ENCODE measurements at places on chromosomes 7 and 10.

GRCh38 chr10:90751107-90751997, 106.5 kb downstream of the HTR7 start:
- peak; percentile 9 for DNase-seq

- DNase-seq = no peak
Measured at GRCh38 chr10:60795465-60796202, 17.4 kb downstream of the CDK1 start.

DNA sequence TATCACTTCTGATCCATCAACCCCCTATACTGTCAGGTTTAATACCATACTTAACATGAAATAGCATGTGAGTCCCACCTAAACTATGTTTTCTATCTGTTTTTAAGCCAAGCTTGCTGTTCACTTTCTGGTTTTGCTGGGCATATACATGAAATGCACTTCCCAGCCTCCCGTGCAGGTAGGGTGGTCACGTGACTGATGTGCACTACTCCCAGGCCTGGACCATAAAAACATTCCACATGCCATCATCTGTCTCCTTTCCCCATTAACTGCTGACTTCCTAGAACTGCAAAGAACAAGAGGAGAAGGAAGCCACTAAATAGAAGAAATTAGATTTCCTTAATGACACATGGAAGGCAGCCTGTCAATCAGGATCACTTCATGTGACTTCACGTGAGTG, 40.1 kb upstream of the CALD1 start:
- no peak for DNase-seq

GRCh38 chr7:79341902-79342301, 111.6 kb downstream of the MAGI2 start:
- DNase-seq = no peak

GRCh38 chr7:42283553-42283952, 46.5 kb upstream of the GLI3 start:
- no peak for DNase-seq

GRCh38 chr7:1912593-1913465, 242.8 kb downstream of the ELFN1 start:
- no peak for DNase-seq

- no peak for DNase-seq
Measured at GRCh38 chr7:128809363-128809762, 17.6 kb downstream of the CCDC136 start.

DNA sequence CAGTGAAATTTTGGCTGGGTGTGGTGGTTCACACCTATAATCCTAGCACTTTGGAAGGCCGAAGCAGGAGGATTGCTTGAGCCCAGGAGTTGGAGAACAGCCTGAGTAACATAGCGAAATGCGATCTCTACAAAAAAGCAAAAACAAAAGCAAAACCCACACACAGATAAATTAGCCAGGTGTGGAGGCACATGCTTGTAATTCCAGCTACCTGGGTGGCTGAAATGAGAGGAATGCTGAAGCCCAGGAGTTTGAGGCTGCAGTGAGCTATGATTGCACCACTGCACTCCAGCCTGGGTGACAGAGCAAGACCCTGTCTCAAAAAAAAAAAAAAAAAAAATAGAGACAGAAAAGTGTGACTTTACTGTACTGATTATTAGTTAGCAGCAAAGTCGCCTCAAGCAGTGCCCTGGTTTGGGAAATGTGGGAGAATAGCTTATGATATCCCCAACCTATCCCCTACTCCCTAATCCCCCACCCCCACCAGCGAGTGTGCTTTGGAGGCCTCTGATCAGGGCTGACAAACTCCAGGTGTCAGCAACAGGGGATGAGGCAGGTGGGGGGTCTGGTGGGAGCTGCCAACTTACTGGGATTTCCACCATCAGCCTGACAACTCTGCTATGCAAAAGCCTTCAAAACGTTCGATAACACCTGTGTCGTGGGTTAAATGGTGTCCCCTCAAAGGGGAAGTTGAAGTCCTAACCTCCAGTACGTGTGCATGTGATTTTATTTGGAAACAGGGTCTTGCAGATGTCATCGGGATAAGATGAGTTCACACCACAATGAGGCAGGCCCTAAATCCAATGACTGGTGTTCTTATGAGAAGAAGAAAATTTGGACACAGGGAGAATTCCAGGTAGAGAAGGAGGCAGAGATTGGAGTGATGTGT, 124.7 kb upstream of the SDK1 start:
- DNase-seq = no peak

DNA sequence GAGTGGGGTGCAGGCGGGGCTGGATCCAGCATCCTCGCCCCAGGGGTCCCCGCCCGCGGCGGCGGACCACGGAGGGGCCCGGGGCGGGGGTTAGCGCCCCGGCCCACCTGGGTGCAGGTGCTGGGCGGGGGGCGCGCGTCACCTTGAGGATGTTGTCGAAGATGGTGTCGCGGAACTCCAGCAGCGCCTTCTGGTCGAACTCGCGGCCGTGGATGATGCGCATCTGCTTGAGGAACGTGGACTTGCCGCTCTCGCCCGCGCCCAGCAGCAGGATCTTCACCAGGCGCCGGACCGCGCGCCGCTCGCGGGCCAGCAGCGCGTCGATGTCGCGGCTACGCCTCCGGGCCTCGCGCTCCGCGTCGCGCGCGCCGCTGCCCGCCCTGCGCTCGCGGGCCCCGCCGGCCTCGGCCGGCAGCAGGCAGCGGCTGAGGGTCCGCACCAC, 376 bp downstream of the GNA12 start:
- DNase-seq = no peak

DNA sequence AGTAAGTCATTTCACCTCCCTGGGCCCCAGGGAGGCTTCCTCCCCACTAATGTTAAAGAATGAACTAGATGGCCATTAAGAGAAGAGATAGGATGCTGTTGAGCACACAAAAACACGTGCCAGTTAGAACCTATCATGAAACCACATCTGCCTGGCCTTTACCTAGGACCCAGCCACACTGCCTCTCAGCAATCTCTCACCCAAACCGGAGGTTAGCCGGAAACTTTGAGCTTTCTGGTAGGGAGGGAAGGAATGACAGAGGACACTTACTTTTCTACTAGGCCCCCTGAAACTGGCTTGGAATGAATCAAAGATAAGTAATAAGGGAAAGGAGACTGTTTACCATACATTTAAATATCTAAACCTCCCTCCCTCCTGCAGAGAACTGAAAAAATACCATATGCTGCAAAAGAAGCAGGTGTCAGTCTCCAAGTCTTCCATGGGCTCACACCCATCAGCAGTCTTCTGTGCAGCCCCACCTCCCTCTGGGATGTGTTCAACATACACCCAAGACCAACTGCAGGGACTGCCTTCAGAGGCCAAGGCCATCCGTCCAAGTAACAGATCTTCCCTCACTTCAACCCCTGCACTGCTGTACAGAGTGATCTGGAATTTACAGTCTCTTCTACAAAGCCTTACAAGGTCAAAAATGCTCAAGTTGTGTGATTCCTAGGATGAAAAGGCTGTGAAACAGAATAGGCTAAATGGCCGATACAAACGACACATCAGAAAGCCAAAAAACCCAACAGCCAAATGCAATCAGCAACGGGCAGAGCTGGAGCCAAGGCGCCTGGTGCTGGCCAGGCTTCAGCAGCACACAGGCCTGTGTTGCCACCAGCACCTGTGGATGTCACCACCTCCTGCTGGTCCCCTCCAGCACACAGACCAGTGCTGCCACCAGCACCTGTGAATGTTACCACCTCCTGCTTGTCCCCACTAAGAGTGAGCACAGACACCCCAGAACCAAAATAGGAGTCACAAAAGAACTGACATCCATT, 42.4 kb downstream of the SORBS1 start:
- DNase-seq = no peak

GRCh38 chr7:156204820-156205219, 392.6 kb upstream of the SHH start:
- no peak for DNase-seq

DNA sequence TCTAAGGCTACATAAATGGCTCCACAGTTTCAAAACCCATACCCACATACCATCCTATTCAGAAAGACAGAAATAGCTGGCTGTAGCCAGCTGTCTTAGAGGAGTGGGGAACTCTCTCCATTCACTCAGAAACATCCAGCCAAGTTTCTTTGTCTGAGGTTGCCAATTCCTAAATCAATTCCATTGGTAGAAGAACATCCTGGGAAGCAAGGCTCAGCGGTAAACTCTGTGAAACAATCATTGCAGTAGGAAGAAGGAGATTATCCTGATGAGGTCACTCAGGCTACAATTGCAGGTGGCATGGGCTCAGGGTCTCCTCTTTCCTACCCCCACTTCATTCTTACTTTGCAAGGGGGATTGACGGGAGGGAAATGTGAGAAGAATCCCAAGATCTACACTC, 154.0 kb downstream of the ETV1 start:
- DNase-seq = no peak

DNA sequence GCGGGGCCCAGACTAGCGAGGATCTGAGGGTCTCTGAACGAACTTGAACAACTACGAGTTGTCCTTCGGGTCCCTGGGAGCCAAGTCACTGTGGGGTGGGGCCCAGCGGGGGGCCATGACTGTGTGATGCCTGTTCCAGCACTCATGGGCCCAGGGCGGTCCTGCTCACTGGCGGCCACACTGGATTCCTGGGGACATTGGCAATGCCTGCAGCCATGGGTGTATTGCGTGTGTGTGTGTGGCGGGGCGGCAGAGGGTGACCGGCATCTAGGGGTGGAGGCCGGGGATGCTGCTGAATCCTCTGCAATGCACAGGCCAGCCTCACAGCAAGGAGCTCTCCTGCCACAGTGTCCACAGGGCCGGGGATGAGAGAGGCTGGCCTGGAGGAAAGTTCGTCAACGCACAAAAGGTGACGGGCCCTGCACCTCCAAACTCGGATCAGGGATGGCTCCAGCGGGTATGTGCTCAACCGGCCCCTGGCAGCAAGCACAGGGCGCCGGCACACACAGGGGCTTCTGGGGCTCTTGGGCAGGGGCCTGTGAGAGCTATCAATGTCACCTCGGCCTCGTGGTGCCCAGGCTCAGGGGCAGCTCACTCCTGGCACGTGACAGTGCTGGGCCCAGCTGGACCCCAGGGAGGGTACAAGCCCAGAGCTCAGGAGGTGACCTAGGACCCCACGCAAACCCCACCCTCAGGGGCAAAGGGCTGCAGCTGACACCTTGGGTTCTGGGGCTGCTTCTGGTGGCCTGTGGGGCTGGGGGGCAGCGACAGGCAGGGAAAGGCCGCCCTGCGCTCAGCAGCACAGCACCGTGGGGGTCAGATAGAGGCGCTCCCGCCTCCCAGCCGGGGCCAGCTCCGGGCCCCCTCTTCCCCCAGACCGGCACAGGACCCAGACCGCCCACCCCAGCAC, 27.9 kb downstream of the PAPOLB start:
- no peak for DNase-seq

DNA sequence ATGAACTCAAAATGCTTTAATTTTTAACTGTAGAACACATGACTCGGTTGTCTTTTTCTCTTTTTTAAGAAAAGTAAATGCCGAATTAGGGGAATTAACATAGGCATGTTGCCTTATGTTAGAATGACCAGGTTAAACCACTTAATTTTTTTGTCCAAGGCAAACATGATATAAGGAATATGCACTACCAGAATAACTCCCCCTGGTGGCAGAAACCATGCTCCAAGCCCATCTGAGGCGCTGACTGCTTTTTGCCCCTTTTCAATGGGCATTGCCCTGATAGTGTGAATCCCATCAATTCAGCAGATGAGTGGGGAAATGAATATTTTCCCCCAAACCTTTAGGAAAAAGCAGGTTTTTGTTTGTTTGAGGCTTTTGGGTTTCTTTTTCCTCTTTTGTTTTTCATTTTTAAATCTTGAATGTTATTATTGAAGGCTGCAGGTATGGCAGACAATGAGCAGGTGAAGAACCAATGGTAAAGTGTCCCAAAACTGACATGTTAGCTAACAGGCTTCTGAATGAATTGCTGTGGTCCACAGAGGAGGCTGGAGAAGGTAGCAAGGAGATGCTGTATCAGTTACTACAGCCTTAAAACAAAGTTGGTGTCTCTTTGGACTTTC, 284.3 kb downstream of the SORCS3 start:
- no peak for DNase-seq

DNA sequence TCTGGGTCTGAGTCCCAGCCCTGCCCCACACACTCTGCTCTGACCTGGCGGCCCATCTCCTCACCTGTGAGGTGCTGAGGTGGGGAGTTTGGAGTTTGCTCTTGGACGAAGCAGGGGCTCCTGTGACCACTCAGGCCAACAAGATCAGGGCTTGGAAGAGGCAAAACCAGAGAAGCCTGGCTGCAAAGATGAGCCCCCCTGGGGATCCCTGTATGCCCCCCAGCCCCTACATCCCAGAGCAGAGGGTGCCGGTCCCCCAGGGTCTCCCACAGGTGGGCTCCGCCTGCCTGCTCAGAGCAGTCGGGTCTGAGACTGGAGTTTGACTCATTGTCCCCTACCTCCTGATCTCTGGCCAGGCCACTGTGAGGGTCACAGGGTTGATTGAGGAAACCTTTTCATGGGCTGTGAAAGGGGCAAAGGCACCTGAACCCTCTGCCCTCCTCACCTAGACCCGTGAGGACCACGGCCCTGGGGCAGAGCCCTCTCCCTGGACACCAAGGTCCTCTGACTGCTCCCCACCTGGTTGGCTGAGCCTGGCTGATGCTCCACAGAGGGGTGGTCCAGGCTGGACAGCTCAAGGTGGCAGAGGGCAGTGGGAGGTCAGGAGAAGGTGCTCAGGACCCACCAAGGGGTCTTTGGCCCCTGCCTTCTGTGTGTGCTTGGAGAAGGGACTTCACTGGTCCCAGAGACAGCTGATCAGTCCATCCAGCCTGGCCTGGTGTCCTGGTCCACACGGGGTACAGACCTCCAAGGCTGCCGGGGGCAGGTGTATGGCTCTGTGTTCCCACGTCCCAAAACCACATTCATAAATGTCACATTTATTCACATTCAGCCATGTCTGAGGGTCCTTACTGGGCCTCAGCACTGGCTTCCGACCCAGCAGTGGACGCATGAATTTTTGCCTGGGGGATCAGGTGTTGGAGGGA, 9.1 kb upstream of the SCART1 start:
- no peak for DNase-seq

Data from NCI-H1092 (cell line).